Stimulated activated CD4-positive, alpha-beta T cell treated with anti-CD3 and anti-CD28 coated beads, TNF-alpha, amount 100 ng/mL, for 24 hours (primary cell): ENCODE measurements at places on chromosomes 13 and 19.

- DNase-seq: no peak
Observed at GRCh38 chr19:34493649-34494044, 12.1 kb downstream of the WTIP start.

DNA sequence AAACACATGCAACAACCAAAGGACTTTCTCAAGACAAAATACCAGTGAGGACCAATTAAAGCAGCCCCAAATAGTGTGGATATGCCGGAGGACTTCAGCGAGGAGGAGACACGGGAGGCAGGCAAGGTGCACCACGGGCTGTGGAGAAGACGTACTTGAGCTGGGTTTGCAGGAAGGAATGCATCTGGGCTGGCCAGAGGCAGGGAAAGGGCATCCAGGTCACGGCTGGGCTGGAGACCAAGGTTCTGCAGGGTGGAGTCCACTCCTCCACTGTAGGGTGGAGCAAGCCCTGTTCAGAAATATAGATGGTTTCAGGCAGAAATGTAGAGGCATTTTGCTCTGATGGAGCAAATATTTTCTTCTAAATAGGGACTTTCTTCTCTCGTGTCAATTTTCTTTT is 36.6 kb upstream of the MEDAG start:
- no peak for DNase-seq

GRCh38 chr13:45434556-45435371 is 16.6 kb upstream of the SLC25A30 start:
- no peak for DNase-seq

GRCh38 chr13:44181931-44182330 is 191.7 kb upstream of the SERP2 start:
- no peak for DNase-seq

- no peak for DNase-seq
Observed at GRCh38 chr13:34210341-34210740, 392.4 kb downstream of the RFC3 start.

DNA sequence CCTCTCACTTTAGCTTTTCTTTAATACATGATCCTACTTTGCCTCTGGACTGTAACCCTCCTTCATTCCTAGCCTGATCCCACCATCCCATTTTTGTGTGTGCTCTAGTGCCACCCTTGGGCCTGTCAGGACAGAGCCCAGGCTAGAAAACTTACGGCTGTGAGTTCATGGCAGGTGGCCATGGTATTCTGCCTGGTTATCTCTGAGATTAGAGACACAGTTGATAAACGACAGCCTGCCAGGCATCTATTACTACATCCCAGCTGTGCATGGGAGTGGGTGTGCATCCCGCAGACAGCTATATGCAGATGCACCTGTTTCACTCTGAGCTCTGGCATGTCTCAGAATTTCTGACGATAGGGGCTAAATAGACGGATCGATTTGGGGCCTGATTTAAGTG is 110.9 kb downstream of the HS6ST3 start:
- DNase-seq: no peak

GRCh38 chr19:41691268-41691970 is 3.3 kb upstream of the CEACAM7 start:
- DNase-seq: peak; percentile 14

DNA sequence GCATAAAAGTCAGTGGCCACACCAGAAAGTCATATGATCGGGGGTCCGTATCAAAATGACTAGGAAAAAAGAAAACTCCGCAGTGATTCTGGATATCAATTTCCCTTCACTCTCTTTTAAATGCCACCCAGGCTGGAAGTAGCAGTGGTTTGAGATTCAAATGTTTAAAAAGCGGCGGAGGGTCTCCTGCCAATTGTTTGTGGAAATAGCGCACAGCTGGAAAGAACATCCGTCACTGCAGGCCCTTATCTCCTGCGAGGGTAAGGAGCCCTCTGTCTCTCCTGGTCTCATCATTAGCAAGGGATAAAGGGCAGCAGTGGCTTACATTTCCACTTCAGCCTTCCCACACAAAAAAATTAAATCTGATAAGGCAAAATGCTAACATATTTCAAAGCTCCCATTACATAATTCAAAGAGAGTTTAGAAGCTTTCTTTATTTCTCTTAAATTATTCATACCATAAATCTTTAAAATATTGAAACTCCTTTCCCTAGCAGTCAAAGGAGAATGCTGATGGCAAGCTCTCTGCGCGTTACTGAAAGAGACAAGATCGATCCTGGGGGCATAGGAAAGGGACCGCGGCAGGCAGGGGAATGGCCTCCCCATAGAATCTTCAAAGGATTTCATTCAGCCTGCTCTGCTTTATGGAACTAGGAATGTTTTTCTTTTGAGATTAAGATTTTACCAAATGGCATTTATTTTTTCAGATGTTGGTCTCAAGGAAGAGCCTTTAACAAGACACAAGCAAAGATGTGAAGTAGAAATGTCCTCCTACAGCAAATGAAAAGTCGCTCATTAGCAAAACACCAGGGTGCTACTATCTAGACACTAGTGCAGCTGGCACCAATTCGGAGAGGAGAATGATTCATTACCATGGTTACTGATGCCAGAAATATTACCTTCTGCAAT is 35.0 kb downstream of the AMER2 start:
- no peak for DNase-seq
